Cortex of kidney (tissue), 1 donor: ENCODE measurements at places on chromosomes 11 and 22.

- DNase-seq, result no peak
These were observed 28.9 kb upstream of the TMEM86A start for GRCh38 chr11:18669711-18670110.

DNA sequence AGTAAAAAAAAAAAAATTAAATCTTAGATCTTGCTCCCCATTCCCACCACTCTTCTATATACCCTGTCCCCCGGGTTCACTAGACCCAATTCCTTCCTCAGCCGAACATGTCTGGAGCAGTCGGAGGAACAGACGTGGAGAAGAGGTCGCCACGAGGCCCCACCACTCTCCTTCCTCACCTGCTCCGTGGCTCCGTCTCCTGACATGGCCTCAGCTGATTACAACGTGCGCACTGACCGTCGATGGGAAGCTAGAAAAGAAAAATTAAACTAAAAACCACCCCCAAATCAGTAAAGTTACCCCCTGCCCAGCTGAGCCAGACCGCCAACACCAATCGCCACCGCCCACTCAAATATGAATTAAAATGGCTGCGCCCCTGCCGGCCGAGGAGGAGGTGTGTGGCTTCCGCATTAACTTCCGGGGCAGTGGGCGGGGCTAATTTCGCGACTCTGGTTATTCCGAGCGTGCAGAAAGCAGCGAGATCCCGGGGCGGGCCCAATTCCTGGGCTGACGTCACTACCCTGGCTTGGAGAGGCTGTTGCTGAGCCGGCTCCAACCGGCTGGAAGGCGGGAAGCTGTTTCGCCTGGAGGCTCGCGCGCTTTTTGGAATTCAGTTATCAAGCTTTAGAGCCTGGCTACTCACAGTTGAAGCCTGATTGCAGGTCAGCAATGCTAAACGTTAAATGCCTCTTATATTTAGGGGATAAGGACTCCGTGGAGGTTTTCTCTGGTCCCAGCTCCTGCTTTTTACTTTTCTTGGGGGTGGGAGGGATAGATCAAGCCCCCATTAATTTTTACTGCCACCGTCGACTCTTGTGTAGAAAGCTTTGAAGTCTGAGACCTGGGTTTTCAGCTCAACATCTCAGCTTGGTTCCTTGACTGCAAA, at the start of gene CSTF3:
CSTF3 (minus strand) TSS at position 361 of the 886 bp plus-strand sequence; CDS start at position 206, 155 bp downstream.
- DNase-seq, result peak; percentile 55

DNA sequence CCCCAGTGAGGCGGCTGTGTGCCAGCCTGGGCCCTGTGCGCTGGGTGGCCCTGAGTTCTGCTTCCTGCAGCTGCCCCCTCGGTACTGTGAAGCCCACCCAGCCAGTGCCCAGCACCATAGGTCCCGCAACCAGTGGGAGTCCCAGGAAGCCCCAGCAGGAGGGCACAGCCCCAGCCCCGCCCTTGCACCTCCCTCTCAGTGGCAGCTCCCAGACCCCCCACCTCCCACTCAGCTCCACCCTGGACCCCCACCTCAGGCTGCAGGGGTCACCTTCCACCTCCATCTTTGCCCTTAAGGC, 30.9 kb downstream of the MOB2 start:
- DNase-seq, result no peak

- DNase-seq, result no peak
These were observed 47.5 kb downstream of the IGLL5 start for GRCh38 chr22:22935056-22935545.

- DNase-seq, result no peak
These were observed 74.1 kb downstream of the PACS1 start for GRCh38 chr11:66143996-66144678.

DNA sequence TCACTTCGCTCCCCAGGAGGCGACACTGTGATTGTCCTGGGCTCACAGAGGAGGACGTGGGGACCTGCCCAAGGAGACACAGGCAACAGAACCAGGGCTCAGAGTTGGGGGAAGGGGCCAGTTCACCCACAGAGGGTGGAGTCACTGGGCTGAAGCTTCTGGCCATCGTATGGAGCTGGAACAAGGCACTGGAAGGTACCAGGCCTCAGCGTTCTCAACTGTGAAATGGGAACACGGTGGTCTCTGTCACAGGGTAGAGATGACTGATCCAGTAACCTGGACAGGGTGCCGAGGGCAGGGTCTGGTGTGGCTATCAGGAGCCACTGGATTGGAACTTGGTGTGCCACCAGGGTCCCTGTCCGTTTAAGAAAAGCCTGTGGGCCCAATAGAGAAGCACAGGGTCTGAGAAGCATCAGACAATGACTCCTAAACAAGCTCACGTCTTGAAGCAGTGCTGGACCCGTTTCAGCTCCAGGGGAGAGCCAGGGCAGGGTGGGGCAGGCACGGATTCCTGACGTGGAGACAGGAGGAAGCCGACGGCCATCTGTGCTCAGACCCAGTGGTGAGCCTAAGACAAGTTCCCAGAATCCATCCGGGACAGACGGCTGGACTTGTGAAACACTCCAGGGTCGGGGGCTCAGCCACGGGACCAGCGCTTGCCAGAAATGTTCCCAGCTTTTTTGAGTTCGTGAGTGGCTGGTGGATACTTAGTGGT, 25.0 kb upstream of the KCNQ1OT1 start:
- no peak for DNase-seq

DNA sequence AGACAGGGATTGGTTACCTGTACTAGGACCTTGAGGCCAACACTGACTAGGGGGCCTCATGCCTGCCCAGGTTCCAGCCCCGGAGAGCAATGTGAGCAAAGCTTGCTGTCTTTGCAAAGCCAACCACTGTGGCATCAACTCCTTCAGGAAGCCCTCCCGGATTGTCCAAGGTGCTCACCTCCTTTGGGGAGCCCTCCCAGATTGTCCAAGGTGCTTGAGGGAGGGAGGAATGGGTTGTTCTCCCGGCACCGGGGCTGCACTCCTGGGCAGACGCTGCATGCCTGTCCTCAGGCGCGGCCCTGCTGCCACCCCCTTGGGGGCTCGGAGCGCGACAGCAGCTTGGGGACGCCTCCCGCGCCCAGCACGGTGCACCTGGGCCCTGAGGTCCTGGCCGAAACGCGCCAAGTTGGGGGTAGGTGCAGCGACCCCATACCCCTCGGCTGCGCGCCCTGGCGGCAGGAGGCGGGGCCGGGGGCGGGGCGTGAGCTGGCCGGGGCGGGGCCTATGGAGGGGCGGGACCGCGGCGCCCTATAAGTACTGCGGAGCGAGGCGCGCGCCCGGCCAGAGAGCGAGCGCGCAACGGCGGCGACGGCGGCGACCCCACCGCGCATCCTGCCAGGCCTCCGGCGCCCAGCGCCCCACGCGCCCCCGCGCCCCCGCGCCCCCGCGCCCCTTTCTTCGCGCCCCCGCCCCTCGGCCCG, at the start of gene CD81:
CD81 (plus strand) TSS at position 560 of the 701 bp plus-strand sequence. CDS start 240 bp downstream, outside the sequence.
- no peak for DNase-seq

- DNase-seq, result no peak
These were observed 1.6 kb upstream of the VSIG2 start for GRCh38 chr11:124753624-124754023.

DNA sequence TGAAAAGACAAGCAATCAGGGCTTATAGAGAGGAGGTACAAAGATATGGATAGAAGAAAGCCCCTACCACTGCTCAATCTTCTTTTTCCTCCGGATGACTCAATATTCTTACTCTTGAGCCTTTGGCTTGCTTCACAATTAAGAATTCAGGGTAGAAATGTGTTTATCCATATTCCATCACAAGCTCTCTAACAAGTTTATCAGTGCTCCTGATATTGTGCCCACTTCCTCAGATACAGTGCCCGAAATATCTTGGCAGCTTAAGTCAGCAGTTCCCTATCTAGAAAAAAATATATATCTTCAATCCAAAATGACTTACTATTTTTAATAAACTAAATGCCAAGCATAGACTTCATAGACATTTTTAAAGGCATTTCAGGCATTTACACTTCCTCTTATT, 255.1 kb upstream of the FAT3 start:
- no peak for DNase-seq

DNA sequence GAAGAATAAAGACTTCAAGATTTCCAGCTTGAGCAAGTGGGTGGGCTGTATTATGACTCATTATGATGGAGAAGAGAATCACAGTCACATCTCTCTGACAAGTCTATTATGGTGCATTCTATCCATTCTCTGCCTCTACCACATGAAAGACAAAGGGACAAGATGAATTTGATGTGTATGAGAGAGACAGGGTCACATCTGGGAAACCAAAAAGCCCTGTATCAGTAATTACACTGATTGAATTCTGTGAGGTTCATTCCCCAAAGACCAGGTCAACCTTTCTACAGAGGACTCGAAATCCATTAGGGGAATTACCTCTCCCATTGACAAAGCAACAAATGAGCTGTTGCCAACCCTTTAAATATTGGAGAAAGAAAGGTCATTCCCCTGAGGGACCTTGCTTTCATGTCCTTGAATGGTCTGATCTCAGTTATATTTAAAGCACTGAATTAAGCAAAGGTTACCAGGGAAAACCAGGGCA, 109.6 kb downstream of the USP35 start:
- no peak for DNase-seq
